Neural crest cell (in vitro differentiated cells): ENCODE measurements at places on chromosomes 13 and 19. TPM values are rescaled to one million over a fixed set of nuclear protein-coding genes. Genes with fewer than 3 reads are reported as not detected.
A peak's percentile ranks its signal among the peaks of the same experiment; 100 is the strongest.

DNA sequence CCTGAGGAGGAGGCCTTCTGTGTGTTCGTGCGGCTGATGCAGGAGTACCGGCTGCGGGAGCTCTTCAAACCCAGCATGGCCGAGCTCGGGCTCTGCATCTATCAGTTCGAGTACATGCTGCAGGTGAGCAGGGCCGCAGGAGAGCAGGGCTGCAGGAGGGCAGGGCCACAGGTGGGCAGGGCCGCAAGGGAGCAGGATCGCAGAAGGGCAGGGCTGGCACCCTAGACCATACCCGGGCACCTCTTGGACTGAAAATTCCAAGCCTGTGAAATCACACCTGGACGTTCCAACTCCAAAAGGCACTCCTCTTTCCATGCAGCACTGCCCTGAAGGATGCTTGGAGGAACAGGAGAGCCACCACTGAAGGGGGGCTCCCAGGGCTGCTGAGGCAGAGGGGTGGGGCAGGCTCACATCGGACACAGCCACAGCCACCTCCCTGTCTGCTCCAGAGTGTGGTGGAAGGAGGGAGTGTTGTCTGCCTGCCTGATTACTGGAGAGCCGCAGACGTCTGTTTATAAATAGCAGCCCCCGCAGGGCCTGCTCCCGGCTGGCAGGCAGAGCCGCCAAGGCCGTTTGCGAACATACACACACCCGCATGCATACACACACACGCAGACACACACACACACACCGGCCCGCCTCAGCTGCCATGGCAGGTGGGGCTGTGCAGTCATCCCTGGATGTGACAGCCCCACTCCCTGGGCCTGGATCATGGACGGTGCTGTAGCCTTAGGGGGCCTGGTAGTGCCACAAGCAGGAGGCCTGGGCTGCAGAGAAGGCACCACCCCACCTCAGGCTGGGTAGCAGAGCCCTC is 20.2 kb downstream of the EVI5L start:
- H3K27me3 ChIP-seq, result peaks cover 4% of the 10 kb centered on the region
- H3K4me1 ChIP-seq, result peaks cover 11% of the 10 kb centered on the region
- no peak overlapping the region for H3K4me3 ChIP-seq
- no peaks in the 10 kb centered on the region for H3K36me3 ChIP-seq
- no peak for DNase-seq

Gene NTF4
- not detected in 2 replicates for total RNA-seq

GRCh38 chr13:72290962-72291681 is 424.1 kb upstream of the DACH1 start:
- H3K27me3 ChIP-seq, result no peaks in the 10 kb centered on the region
- no peak overlapping the region for H3K27ac ChIP-seq
- H3K4me1 ChIP-seq, result peaks cover 5% of the 10 kb centered on the region
- H3K4me3 ChIP-seq, result no peak overlapping the region
- peaks cover 3% of the 10 kb centered on the region for H3K36me3 ChIP-seq
- no peak for DNase-seq

DNA sequence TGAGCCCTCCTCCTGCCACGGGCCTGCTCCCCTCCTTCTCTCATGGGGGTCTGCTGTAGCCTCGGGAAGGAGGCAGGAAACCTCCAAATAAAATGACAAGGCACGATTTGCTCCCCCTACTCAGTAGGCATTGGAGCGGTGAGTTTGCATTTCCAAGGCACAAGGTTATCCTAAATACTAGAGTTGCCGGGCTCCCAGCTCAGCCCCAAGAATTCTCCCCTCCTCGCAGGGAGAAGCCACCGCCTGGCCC is 1.5 kb downstream of the CEBPA start:
- H3K27me3 ChIP-seq, result peaks cover 56% of the 10 kb centered on the region
- no peaks in the 10 kb centered on the region for H3K36me3 ChIP-seq
- DNase-seq, result no peak
- H3K27ac ChIP-seq, result no peak overlapping the region

GRCh38 chr19:33442706-33443105 is 69.2 kb downstream of the CEBPG start:
- DNase-seq, result no peak
- peak overlapping the region; percentile 91 for H3K27ac ChIP-seq
- no peaks in the 10 kb centered on the region for H3K27me3 ChIP-seq

- no peak overlapping the region for H3K27ac ChIP-seq
- no peak overlapping the region for H3K4me3 ChIP-seq
- no peaks in the 10 kb centered on the region for H3K4me1 ChIP-seq
- H3K36me3 ChIP-seq, result no peaks in the 10 kb centered on the region
- no peak for DNase-seq
Measured at GRCh38 chr19:35353635-35354034, 4.6 kb upstream of the FFAR3 start.

GRCh38 chr19:16778796-16779411 is 50.3 kb upstream of the SIN3B start:
- no peaks in the 10 kb centered on the region for H3K4me1 ChIP-seq
- H3K27me3 ChIP-seq, result peaks cover 33% of the 10 kb centered on the region
- peak overlapping the region; percentile 50 for H3K27ac ChIP-seq
- peak; percentile 46 for DNase-seq
- no peaks in the 10 kb centered on the region for H3K36me3 ChIP-seq

DNA sequence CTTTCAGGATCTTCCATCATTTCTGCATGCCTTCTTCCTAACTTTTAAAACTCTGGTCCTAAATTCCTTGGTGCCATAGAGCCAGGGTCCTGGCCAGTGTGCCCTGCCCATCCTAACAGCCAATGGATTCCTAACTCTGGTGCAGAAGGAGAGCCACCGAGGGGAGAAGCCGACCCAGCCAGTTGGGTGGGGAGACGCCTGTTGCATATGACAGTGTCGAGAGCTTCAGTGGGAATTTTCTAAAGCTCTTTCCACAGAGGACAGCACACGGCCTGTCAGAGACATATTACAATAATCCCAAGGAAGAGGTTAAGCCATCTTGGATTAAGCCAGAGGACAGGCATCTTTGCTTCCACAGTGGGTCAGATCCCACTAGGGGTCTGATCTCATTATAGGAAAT is 180.4 kb downstream of the ZNF536 start:
- peaks cover 31% of the 10 kb centered on the region for H3K4me1 ChIP-seq
- DNase-seq, result no peak
- peaks cover 10% of the 10 kb centered on the region for H3K36me3 ChIP-seq
- H3K27ac ChIP-seq, result no peak overlapping the region
- no peaks in the 10 kb centered on the region for H3K27me3 ChIP-seq

Gene DENND1C
- not detected in 2 replicates for total RNA-seq

- DNase-seq, result peak; percentile 65
- H3K36me3 ChIP-seq, result no peaks in the 10 kb centered on the region
- H3K27ac ChIP-seq, result no peak overlapping the region
- H3K4me3 ChIP-seq, result peak overlapping the region; percentile 44
Measured at GRCh38 chr19:14147797-14148605, 11.6 kb upstream of the ASF1B start.

Gene UBA52
- 1,081 and 1,137 TPM in 2 replicates for total RNA-seq

- H3K4me3 ChIP-seq, result no peak overlapping the region
- no peaks in the 10 kb centered on the region for H3K36me3 ChIP-seq
- H3K27me3 ChIP-seq, result no peaks in the 10 kb centered on the region
- no peak overlapping the region for H3K27ac ChIP-seq
- DNase-seq, result no peak
- peaks cover 11% of the 10 kb centered on the region for H3K4me1 ChIP-seq
Measured at GRCh38 chr13:85626603-85627002, 172.6 kb downstream of the SLITRK6 start.

Gene KLK3
- not detected in 2 replicates for total RNA-seq

- DNase-seq, result no peak
- no peaks in the 10 kb centered on the region for H3K36me3 ChIP-seq
- no peak overlapping the region for H3K4me3 ChIP-seq
- H3K4me1 ChIP-seq, result no peaks in the 10 kb centered on the region
Measured at GRCh38 chr19:29448046-29448445, 77.7 kb upstream of the VSTM2B start.

DNA sequence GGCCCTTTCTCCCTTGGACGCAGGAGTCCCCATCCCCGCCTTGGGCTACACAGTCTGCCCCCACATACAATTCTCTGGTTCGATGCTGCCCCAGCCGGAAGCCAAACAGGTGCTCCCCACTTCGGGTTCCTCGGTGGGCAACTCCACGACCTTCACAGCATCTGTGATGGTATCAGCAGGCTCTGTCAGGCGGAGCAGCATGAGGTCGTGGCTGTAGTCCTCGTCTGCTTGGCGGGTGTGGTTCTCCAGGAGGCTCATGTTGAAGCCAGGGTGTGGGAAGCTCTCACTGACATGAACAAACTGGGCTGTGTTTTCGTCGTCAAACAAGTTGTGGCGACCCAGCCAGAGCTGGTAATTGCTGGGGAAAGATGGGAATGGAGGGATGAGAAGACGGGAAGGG is 3.5 kb downstream of the KLK1 start:
- no peak for DNase-seq
- no peaks in the 10 kb centered on the region for H3K36me3 ChIP-seq
- H3K27me3 ChIP-seq, result peaks cover 96% of the 10 kb centered on the region
- no peak overlapping the region for H3K27ac ChIP-seq
- H3K4me3 ChIP-seq, result peak overlapping the region; percentile 13

GRCh38 chr13:53405616-53406015 is 377.0 kb downstream of the OLFM4 start:
- DNase-seq, result peak; percentile 19
- H3K27me3 ChIP-seq, result no peaks in the 10 kb centered on the region
- H3K4me3 ChIP-seq, result no peak overlapping the region
- H3K4me1 ChIP-seq, result no peaks in the 10 kb centered on the region

GRCh38 chr13:43110658-43111057 is 87.3 kb downstream of the DNAJC15 start:
- peaks cover 4% of the 10 kb centered on the region for H3K4me1 ChIP-seq
- no peak for DNase-seq
- H3K4me3 ChIP-seq, result no peak overlapping the region
- H3K36me3 ChIP-seq, result no peaks in the 10 kb centered on the region
- no peaks in the 10 kb centered on the region for H3K27me3 ChIP-seq
- H3K27ac ChIP-seq, result no peak overlapping the region

GRCh38 chr19:46213156-46213555 is 16.4 kb upstream of the IGFL1 start:
- H3K4me1 ChIP-seq, result no peaks in the 10 kb centered on the region
- no peak overlapping the region for H3K27ac ChIP-seq
- no peaks in the 10 kb centered on the region for H3K36me3 ChIP-seq
- DNase-seq, result no peak

Gene SSC5D
- 1.3 and 1.5 TPM in 2 replicates for total RNA-seq

Gene PRTN3
- total RNA-seq, result not detected in 2 replicates

GRCh38 chr19:14189415-14189814 is 16.6 kb downstream of the ADGRL1 start:
- no peak overlapping the region for H3K4me3 ChIP-seq
- H3K27ac ChIP-seq, result no peak overlapping the region
- DNase-seq, result no peak
- H3K27me3 ChIP-seq, result no peaks in the 10 kb centered on the region

DNA sequence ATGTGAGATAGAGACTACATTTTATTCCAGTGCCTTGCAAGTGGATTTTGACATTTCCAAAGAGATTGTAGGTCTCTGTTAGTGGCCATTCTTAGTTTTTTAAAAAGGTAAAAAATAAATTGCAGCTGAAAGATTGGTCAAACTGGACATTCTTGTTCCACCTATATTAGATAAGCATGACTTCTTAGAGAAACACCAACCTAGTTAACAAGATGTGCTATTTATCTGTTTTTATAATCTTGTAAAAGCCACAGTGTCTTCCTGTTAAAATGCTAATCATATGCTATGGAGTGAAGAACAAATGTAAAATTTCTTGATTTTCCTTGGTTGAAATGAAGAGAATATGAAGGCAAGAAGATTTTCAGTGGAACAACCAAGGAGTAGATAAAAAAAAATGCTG is 33.4 kb upstream of the GPR183 start:
- no peak overlapping the region for H3K4me3 ChIP-seq
- no peak overlapping the region for H3K27ac ChIP-seq
- H3K27me3 ChIP-seq, result no peaks in the 10 kb centered on the region
- no peak for DNase-seq
- H3K36me3 ChIP-seq, result peaks cover 15% of the 10 kb centered on the region
- no peaks in the 10 kb centered on the region for H3K4me1 ChIP-seq

Gene LIN7B
- 5.4 and 7.5 TPM in 2 replicates for total RNA-seq

- no peak for DNase-seq
- H3K4me1 ChIP-seq, result peaks cover 40% of the 10 kb centered on the region
- H3K27me3 ChIP-seq, result peaks cover 12% of the 10 kb centered on the region
- peak overlapping the region; percentile 93 for H3K4me3 ChIP-seq
- H3K36me3 ChIP-seq, result no peaks in the 10 kb centered on the region
- H3K27ac ChIP-seq, result no peak overlapping the region
Measured at GRCh38 chr13:33351319-33351718, 65.8 kb upstream of the STARD13 start.

DNA sequence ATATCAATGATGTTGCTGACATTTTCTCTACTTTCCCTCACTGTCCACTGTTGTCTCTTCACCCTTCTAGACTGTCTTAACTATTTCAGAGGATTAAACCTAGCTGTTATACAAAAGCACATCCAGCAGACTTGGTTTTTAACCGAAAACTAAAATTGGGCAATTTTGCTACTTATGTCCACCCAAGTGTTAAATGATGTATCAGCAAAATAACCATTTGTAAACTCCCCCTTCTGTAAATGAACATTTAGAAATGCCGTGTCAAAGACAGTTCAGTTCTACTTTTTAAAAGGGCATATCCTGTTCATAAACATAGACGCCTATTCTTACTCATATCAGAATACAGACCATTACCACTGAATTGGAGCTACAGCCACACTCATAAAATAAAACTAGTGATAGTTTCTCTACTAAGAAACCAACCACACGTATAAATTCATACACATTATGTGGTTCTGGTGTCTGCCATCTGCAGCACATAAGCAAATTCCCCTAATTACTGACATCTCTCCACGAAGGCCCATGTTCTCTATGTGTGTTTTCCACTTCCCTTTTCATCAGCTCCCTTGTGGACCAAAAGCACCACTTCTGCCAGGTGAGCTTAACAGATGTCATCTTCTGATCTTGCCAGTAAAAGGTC is 1091.8 kb downstream of the PCDH9 start:
- peaks cover 5% of the 10 kb centered on the region for H3K36me3 ChIP-seq
- H3K27ac ChIP-seq, result no peak overlapping the region
- no peaks in the 10 kb centered on the region for H3K27me3 ChIP-seq
- no peaks in the 10 kb centered on the region for H3K4me1 ChIP-seq
- DNase-seq, result no peak
